ENCODE measurements at places on chromosomes 1 and 21.

DNA sequence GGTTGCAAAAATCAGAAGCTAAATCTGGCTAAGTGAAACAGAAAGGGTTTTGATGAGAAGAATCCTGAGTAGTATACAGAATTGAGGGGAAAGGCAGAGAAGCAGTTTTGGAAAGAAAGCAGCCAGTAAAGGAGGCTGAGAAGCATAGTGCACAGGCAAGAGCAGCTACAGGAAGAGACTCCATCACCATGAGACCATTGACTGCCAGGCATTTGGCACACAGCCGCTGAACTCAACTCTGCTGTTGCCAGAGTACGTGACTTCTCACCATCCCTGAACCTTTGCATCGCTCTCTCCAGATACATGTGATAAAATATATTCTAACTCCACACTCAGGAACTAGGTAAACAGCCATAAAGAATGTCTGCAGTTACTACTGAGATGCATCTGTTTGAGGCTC is 128.3 kb upstream of the C1orf21 start:
- no peak for DNase-seq

GRCh38 chr1:185483664-185484450 is 166.8 kb upstream of the IVNS1ABP start:
- no peak for DNase-seq

- no peak for DNase-seq
Measured at GRCh38 chr1:49765034-49765433, 258.7 kb downstream of the AGBL4 start.

DNA sequence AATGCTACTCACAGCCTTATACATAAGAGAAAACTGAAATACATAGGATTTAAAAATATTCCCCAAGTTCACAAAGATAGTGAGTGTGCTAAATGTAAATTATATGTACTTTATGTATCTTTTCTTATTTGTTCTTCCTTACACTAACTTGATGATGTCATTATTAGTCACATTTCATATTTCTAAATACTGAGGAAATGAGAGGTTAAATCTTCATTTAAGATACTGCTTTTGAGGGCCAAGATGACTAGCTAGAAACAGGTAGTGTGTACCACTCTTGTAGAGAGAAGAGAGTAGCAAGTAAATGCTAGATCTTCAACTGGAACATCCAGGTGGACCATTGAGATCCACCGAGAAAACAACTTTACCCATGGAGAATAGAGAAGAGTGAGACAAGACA is 29.8 kb downstream of the PYHIN1 start:
- DNase-seq = no peak

DNA sequence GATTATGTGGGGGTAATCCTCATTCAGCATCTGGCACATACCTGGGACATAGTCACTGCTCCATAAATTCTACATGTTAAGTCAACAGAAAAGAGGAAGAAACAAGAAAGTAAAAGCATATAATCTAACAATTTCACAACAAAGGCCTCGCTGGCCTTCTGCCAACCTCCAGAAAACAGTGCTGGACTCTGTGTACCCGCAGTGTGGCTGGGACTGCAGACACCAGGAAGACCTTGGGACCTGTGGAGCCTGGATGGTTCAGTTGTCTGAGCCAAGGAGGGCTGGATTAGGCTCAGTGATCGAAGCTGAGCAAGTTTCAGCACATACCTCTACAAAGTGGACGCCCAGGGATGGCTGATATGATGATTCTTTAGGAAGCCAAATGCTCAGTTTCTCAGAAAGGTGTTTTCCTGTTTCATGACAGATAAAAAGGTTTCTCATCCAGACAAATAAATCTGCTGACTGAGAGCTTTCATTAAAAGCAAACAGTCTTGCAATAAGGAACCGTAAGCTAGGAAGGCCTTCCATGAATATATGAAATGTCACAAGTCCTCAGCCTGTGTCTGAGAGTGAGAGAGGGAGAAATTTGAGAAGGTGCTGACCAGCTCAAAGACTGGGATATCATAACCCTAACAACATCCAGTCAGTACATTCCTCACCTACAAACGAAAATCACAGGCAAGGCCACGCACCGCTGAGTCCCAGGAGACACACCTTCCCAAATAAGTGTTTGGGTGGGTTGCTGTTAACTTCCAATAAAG is 48.4 kb downstream of the CAPZB start:
- DNase-seq = peak; percentile 18
